ENCODE measurements at places on chromosomes 7 and 10.

- DNase-seq, result peak; percentile 71
Observed at GRCh38 chr7:100483090-100483721, 521 bp upstream of the NYAP1 start.

DNA sequence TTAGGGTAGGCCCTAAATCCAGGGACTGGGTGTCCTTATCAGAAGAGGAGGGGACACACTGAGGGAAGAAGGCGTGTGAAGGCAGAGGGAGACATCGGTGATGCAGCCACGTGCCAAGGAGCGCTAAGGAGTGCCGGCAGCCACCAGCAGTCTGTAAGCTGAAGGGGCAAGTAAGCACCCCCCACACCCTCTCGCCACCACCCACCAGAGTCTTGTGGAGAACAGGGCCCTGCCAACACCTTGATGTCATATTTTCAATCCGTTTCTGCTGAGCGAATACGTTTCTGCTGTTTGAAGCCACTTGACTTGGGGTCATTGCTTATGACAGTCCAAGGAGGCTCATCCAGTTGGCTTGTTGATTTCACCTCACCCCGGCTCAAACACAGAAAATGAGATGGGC lies 37.9 kb downstream of the RGS10 start:
- no peak for DNase-seq

GRCh38 chr7:35604595-35604994 lies 90.3 kb downstream of the HERPUD2 start:
- DNase-seq, result no peak

GRCh38 chr10:35797187-35797586 lies 155.1 kb upstream of the FZD8 start:
- DNase-seq, result no peak

DNA sequence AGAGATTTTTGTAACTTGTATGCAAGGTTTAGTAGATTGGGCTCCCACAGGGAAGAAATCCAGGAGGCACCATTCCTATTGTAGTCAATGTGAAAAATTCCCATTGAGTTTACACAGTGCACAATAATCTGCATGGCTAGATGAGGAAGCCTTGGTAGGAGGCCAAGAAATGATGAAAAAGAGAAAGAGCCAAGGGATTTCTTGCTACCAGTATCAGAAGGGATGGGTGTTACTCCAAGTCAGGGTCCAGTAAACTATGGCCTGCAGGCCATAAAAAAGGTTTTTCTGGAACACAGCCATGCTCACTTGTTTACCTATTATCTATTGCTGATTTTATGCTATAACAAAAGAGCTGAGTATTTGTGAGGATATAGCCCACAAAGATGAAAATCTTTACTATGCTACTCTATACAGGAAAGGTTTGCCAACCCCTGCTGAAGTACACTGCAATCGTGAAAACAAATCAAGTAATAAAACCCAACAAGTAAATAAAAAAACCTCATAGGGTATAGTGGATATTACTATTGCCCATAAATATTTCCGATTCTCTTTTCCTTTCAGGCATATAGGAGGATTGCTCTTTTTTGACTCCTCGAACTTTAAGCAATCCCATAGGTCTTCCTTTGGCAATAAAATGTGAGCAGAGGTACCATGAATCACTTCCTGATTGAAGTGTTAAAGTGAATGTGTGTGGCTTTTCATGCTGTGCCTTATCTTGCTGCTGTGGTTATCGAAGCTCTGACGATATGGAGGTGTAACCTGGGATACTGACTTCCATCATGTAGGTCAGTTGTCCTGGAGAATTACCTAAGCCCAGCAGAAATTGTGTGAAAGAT lies 256.3 kb upstream of the MAGI2 start:
- DNase-seq, result no peak

DNA sequence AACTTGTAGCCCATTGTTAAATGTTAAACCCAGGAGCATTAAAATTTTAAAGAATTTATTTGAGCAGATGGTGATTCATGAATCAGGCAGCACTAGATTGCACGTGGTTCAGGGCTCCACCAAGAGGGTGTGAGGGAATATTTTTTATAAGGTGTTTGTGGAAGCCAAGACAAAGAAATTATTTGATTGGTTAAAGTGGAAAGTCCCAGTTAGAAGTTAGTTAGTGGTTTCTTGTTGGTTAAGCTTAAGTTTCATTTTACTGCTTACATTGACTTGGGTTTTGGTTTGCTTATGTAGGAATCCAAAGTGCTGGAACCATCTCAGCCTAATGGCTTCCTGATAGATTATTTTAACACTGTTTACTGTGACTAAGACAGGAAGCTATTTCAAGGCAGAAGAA lies 906.2 kb downstream of the LRMDA start:
- no peak for DNase-seq

DNA sequence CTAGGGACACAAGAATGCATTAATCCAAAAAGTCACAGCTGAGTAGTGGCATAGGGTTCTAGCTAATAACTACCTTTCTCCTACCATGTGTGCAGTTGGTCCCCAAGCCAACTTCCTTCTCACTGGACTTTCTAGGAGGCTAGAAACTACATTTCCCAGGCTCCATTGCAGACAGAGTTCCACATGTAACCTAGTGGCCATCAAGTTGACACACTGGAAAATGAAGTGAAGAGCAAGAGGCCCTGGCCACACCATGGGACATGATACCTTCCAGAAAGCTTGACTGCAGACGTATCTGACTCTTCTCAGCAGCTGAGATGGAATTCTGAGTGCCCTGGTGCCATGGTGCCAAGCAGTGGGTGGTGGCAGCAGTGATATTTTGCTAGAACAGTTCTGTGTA lies 49.8 kb upstream of the TMEM273 start:
- no peak for DNase-seq

DNA sequence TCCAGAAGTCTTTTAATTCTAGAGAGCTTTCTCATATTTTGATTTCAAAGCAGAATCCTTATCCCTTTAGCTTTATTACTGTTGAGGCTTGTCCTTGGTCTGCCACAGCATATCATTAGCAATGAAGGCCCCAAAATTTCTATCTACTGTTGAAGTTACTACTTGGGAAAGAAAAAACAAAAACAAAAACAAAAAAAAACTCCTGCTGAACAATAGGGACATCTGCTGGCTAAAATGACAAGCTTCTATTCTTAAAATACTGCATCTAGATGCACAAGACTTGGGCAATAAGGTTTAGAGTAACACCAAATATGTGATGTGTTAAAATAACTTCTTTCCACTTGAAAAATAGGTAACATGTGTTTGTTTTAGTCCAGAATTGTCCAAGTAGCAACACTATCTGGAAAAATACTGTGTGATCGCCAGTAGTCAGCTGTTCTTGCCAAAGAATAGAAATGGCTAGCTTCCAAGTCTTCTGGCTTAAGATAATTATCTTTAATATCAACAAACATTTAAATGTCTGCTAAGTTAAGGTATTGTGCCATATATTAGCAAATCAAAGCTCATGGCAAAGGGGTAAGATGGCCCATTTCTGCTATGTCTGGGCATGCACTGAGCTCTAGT lies 3.8 kb upstream of the DMTF1 start:
- DNase-seq, result no peak

DNA sequence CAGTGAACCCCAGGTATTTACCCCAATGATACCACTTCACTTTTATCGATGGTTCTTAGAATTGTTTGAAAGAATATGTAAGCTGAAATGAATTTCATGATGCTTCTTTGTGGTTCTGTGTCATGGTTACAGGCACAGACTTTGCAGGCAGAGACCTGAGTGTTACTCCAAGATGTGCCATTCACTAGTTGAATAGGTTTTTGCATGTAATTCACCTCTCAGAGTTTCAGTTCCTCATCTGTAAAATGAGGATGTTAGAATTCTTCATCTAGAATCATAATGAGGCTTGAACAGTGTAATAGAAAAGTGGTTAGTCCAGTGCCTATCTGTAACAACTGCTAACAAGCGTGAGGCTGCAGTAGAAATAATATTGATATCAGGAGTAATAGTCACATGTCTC lies 54.6 kb downstream of the VSTM2A start:
- no peak for DNase-seq

GRCh38 chr10:70711177-70711576 lies 38.9 kb downstream of the ADAMTS14 start:
- no peak for DNase-seq

- DNase-seq, result no peak
Observed at GRCh38 chr7:23332910-23333612, 33.9 kb downstream of the MALSU1 start.

- no peak for DNase-seq
Observed at GRCh38 chr10:121792198-121792597, 135.6 kb downstream of the ATE1 start.

- DNase-seq, result no peak
Observed at GRCh38 chr7:141500608-141501007, 50.6 kb upstream of the AGK start.

GRCh38 chr7:7868572-7868899 lies 100.1 kb upstream of the GLCCI1 start:
- no peak for DNase-seq

DNA sequence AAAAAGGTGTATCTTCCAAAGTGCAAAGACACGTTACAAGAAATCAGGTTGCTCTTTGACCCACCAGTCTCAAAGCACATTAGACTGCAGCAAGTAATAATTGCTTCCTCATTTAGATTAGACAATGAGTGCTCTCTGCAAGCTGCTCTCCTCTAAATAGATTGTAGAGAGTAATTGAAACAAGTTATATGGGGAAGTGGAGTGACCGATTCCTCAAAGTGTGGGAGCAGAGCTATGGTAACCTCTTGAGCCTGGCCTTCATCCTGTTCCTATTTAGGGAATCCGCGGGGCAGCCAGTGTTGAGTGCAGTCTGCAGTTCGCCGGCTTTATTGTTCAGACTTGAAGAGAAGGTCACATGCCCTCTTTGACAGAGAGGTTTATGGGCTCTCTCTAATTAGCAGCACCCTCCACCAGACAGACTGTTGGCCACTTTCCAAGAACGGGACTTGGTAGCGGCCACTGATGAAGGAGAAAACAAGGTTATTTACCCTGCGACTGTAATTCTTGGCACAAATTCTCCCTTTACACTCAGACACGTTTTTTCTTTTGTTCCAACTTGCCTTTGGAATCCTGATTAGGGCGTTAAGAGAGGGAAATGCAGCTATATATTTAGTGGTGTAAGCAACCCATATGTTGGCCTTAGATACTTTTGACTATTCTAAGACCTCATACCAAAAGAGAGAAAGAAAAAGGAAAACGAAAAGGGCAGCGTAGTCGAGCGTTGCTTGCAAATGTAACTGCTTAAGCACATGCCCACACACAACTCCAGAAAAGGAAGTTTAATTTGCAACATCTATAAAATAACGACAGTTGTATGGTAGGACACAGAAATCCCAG lies 107.5 kb downstream of the REEP3 start:
- no peak for DNase-seq

All from activated CD4-positive, CD25-positive, alpha-beta regulatory T cell (primary cell).